Stimulated activated CD4-positive, alpha-beta T cell treated with anti-CD3 and anti-CD28 coated beads, TNF-alpha, amount 100 ng/mL, for 1 hour (primary cell): ENCODE measurements at places on chromosomes 5 and 9.

DNA sequence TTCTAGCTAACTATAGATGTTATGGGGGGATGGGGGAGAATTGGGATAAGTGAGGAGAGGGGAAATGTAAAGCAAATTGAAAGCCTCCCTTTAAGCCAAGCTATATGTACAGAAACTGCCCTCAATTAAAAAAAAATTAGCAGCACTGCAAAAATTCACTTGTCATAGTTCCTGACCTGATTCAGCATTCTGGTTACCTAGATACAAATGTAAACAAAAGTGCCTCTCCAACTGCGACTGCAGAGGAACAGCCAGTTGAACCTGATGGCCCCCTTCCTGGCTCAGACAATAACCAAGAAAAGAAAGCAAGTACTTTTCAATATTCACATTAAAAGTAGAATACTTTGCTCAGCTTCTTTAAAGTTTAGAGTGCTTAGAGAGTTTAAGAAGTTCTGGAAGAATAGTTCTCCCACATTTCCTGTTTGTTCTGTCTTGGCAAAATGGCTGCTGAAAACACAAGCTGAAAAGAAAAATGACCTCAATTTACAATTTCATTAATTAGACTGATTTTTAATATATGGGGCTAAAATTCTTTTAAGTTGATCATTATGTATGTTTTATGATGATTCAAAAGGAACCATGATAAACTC, 1.5 kb downstream of the FAM81B start:
- DNase-seq: no peak

DNA sequence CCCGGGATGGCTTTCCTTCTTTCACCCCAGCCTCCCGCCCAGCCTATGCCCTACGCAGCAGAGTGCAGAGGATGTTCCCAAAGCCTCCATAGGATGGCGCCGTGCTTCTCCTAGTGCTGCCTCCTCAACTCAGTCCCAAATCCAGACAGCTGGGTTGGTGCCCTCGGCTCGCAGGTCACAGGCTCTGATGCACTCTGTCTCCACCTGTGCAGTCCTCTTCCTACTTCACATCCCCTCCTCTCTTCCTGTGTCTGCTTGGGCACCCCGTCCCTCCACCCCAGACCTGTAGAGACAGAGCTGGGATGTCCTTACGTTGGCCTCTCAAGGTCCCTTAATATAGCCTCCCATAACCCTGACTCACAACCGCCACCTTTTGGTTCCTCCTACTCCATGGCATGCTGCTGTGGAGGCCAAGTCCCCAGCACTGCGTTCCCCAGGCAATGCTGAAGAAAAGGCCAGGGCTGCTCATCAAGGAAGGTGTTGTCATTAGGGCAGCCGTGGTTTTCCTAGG, 314.4 kb downstream of the GADD45G start:
- no peak for DNase-seq

DNA sequence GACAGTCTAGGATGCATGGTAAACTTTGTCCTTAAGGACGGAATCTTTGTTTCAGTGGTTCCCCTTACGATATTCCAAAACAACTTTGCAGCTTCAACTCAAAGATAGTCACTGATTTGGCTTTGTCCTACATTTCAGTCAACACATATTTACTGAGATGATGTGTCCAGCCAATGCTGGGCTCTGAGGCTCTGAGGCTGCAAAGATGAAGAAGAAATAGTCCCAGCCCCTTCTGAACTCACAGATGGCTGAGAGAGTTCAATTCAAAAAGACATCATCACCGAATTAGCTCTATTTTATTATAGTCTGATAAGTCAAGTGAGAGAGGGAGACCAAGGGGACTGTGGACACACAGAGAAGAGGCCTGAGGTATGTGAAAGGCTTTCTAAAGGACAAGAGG, 544.0 kb downstream of the ACTL7B start:
- no peak for DNase-seq

DNA sequence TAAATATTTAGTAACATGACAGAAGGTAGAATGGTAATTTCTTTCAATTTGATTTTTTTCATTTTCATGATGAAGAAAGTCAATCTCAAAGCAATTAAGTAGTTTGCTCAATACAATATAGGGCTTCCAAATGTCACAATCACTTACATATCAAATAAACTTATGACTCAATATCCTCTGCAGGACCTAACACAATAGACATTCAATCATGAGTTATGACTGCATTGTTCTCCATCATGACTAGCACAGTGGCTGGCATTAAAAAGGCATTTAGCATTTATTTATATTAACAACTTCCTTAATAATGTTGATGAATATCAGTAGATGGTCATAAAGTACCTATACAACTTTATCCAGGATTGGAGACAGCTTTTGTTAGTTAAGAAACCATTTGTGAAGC, 1499.6 kb downstream of the EFNA5 start:
- no peak for DNase-seq

GRCh38 chr9:91994422-91994821, 44.4 kb upstream of the ROR2 start:
- DNase-seq: no peak

- no peak for DNase-seq
These were observed 128.7 kb upstream of the PITX1 start for GRCh38 chr5:135162661-135163265.

DNA sequence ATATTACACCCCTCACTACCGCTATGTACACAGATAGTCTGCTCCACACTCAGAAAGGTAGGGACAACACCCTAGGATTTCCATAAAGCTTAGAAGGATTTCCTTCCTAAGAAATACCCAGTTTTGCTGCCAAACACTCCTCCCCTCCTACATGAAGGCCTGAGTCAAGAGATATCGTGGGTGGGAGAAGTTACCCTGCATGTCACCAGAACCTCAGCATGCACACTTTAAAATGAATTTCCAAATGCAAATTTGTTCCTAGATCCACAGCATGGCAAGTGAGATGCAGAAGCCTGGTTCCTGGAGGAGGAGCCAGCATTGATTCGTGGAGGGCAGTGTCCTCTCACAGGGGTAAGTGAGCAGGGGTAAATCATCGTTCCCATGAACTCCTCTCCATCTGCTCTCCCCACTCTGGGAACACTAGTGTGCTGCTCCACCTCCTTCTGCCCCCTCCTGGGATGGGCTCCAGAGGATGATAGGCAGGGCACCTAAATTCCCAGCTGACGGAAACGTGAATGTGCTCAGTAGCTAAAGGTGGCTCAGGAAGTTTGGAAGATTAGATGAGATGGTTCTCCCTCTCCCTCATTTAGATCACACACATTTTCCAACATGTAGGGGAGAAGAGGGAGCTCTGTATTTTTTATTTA, 76.7 kb downstream of the PDE4D start:
- DNase-seq: no peak

GRCh38 chr5:90022002-90022710, 387.4 kb downstream of the CETN3 start:
- no peak for DNase-seq

GRCh38 chr9:125889112-125889475, 141.9 kb downstream of the PBX3 start:
- no peak for DNase-seq

DNA sequence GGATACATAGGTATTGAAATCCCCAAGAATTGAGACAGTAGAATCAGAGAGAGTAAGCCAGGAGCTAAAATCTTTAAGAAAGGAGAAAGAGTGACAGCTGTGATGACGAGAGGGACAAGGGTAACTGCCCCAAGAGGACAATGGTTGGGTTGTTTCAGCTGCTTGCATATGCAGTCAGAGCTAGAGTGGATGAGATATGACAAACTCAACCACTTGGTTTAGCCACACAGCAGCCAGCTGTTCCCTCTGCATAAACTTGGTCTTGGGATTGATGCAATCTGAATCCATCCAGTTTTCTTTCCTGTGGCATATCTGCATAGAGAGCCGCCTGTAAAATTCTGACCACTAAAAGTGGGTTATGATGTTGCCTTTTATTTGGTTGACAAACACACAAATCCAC, 100.7 kb downstream of the ZNF622 start:
- DNase-seq: no peak
